CD4-positive, alpha-beta T cell treated with Interleukin-6 at 100 ng/mL for 8 hours (primary cell): ENCODE measurements at places on chromosomes 16 and 17.

DNA sequence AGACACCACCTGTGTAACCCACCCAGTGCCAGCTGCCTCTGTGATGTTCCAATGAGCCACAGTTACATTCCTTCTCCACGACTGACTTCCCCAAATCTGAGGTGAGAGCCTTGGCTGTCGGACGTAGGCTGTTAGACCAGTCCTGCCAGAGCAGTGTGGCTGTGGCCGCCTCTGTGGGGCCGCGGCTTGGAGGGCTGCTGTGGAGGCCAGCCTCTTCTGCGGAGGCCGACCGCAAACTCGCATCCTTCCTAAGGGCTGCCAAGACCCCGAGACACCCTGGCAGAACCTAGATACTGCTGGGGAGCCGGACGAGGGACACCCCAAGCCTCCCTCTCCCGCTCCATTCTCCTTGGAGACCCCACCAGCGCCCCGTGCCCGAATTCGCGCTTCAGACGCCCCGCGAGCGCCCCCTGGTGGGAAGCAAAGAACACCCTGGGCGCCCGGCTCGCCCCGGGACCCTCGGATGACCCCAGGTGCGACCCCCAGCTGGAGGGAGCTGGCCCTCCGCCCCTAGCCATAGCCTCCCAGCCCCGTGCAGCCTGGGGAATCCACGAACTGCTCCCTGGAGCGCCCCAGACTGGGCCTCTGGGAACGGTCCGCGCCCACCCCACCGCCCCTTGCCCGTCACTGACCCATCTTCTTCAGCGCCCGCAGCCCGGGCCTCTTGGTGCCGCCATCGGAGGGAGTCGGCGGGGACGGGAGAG lies 547 bp downstream of the PLCD3 start:
- peak; percentile 24 for DNase-seq

- no peak for DNase-seq
These were observed 64.1 kb upstream of the CACNG4 start for GRCh38 chr17:66900126-66901010.

GRCh38 chr17:19539841-19540311 lies 6.2 kb downstream of the SLC47A1 start:
- DNase-seq: no peak

DNA sequence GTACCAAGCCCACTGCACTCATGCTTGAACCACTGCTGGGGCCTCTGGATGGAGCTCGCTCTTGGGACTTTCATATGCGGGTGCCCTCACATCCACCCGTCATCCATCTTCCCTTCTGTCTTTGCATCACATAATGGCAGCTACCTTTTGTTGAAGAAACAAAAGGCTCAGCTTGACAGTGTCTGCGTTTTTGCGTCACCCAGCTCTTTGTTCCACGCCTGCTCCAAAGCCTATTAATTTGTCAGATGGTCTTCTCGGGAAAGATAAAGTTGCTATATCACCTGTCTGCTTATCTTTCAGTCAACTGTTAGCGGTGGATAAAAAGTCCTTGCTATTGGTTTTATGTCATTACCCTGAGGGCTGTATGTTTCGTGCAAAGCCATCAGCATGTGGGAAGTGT lies 18.1 kb upstream of the BCO1 start:
- DNase-seq: no peak

DNA sequence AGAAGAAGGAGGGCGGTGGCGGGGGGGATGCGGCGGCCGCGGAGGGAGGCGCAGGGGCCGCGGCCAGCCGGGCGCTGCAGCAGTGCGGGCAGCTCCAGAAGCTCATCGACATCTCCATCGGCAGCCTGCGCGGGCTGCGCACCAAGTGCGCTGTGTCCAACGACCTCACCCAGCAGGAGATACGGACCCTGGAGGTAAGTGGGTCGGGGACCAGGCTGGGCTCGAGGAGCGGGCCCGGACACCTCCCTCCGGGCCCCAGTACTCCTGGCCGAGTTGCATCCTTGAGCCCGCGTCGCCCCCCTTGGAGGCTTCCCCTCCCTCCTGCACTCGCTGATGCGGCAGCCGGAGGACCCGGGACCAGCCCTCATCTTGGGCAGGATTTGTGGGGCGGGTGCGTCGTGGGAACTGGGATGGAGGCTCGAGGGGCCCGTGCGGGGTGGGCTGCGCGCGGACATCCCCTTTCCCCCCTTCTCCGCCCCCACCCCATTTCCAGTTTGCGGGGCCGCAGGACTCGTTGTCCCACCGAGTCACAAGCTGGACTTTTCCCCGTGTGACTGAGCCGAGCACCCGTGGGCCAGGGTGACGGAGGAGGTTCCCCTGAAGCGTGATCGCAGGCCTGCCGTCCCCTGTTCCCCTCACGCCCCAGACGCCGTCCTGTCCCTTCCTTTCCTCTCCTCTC lies 572 bp downstream of the KSR1 start:
- no peak for DNase-seq

GRCh38 chr17:7940743-7941142 lies 8.7 kb downstream of the CNTROB start:
- no peak for DNase-seq

GRCh38 chr17:42039794-42040763 lies 10.3 kb downstream of the C17orf113 start:
- DNase-seq: no peak

GRCh38 chr16:57278494-57278893 lies 6.0 kb downstream of the PLLP start:
- no peak for DNase-seq

- DNase-seq: no peak
These were observed 117.2 kb downstream of the MAF start for GRCh38 chr16:79483336-79483735.

- no peak for DNase-seq
These were observed 151.1 kb upstream of the NOL11 start for GRCh38 chr17:67566656-67567055.

DNA sequence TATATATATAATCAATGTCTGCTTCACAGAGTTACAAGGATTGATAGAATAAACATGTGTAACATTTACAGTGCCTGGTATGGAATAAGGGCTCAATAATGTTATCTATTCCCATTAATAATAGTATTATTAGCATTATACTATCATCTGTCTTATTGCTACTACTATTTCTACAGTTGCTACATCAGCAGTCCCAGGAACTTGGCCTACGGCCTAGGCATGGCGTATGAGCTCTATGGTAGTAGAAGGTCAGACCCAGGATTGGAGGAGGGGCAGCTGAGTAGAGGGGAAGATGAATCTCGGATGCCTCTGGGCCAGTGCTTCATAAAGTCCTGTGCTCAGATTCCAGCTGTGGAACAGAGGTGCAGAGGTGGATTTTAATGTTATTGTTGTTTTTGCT lies 146.3 kb upstream of the TBX2 start:
- DNase-seq: no peak

GRCh38 chr16:31168848-31169247 lies 11.1 kb upstream of the FUS start:
- no peak for DNase-seq

DNA sequence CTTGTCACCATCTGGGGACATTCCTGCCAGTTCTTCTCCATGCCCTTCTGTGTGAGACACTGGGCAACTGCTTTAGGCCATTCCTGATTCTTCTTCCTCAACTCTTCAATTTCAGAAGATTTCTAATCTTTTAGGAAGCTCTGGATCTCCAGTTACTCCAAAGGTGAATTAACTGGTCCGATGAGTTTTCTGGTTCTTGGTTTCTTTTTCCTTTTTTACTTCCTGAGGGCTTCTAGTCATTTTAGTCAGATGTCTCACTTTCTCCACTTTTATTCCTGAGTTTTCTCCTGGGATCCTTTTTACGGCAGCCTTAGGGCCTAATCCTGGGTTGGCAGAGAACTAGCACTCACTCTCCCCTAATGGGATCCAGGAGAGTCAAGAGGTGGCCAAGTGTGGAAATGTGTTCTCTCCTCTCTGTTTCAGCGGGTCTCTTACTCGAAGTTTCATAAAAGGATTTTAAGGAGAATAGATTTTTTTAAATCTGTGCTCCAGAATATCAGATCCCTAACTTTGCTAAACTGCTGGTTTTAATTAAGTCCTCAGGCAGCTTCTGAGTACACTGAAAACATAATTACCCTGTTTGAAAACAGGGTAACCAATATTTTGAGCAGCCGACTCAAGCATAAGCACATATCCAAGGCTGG lies 107.6 kb downstream of the RMI2 start:
- no peak for DNase-seq

- DNase-seq: no peak
These were observed 9.7 kb upstream of the HEXD start for GRCh38 chr17:82408288-82408937.

- DNase-seq: no peak
These were observed 91.4 kb downstream of the CACNG3 start for GRCh38 chr16:24347556-24347955.

DNA sequence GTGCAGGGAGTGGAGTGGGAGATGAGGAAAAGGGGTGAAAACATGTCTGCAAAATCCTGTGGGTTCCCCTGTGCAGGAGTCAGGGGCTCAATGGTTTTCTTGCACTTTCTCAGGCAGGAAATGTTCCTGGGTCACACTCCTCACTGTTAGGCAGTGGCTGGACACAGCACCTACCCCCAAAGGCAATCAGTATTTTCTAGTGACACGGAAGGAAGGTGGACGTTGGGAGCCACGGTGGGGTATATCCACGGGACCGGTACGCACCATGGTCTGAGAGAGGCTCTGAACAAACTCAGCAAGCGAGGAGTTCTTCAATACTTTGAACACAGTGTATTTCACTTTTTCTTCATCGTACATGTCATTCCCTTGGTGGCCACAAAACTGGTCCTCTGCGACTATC lies 20.9 kb downstream of the LITAFD start:
- no peak for DNase-seq

DNA sequence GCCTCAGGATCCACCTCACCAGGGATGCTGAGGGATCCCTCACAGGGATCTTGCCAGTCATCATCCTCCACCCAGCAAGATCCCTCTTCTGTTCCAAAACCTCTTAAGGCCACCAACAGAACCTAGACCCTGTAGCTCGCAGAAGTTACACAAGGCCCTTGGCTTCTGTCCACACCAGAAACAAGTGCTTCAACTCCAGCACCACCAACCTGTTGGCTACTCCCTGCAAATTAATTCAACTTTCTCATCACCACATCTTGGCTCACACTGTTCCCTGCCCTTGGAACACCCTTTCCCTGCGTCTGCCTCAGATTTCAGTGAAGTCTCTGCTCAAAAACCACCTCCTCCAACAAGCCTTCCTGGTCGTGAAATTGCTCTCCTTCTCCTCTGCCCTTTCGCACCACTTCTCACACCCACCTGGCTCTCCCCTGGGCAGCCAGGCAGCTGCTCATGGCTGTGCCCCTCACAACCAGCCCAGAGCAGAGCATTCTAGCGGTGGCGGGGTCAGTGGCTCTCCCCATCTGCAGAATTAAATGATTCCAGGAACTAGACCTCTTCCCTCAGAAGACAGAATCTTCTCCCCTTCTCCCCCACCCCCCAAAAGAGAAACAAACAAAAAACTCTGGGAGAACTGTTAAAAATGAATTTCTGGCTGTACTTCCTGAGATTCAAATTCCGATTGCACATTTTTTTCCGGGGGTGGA lies 1.8 kb downstream of the PLLP start:
- DNase-seq: no peak

- DNase-seq: no peak
These were observed 30.9 kb downstream of the SERPINF1 start for GRCh38 chr17:1792495-1793446.

DNA sequence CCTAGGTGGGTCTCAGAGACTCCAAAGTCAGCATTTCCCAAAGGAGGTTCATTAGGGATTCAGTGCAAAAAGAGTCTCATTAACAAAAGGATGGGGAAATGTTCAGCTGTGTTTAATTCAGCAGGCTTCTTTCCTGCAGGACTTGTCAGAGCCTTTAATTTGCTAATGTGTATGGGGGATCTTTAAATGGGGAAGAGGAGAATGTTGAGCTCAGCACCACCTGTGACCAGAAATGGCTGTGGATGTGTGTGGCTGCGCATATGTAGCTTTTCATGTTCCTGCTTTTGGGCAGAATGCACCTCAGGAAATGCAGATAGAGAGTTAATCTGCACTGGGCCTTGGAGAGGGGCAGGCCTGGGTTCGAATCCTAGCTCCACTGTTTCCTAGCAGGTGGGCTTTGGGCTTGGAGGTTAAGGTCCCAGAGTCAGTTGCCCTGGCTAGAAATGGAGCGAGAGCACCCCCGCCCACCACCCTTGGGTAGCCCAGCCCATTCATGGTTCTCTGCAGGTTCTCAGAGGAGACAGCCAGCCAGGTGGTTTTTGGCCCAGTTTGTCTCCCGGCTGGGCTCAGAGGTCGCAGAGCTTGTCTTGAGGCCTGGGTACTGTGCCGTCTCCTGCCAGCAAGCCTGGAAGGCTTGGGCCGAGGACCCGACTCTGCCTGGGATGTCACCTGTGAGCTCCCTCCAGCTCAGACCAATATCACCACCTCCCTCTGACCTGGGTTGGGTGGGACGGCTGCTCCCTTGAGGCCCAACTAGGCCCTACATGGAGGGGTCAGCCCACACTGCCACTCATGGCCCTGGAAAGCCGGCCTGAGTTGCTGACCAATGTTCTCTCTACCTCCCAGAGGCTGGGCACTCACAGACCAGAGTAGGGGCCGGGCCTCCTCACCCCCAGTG lies 9.3 kb downstream of the ADCY7 start:
- no peak for DNase-seq

DNA sequence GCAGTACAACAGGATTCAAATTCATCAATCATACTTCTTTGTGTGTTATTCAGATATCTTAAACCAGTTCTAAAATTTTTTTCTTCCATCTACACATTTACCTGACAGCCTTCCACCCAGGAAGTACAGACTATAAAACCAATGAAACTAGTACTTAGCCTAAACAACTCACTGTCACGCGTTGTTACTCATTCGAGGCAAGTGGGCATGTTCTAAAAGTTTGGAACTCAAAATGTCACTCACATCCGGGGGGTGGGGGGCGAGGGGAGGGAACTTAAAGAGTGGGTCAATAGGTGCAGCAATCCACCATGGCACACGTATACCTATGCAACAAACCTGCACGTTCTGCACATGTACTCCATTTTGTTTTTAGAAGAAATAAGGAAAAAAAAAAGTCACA lies 90.4 kb upstream of the PLEKHM1 start:
- no peak for DNase-seq

DNA sequence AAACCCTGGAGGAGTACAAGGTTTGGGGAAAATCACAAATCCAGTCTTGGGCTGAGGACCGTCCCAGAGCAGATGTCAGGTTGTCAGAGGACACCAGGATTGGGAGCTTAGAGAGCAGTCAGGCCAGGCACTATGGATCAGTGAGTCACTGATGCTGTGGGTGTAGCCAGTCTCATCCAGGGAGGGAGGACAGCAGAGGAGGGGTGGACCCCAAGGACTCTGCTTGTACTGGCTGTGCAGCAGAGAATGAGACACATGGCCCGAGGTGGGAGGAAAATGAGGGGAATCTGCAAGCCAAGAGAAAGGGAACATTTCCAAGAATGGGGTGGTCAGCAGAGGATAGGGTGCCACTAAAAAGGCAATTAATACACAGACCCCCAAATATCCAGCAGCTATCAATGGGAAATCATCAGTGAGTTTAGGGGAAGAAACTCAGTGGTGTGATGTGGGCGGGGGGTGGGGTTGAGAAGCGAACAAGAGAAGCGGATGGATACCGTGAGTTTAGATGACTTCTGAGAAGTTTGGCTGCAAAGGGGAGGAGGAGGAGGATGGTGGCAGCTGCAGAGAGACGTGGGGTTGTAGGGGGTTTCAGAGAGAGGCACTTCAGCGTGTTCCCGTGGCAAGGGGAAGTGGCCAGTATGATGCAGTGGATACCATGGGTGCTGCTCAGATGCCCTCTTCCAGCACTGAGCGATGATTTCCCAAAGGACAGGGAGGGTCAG lies 43.9 kb downstream of the ARHGAP27 start:
- no peak for DNase-seq

GRCh38 chr17:80850817-80851216 lies 140.8 kb upstream of the CHMP6 start:
- no peak for DNase-seq

- DNase-seq: no peak
These were observed 4.6 kb downstream of the TEN1 start for GRCh38 chr17:75983501-75984181.
